OCI-LY7 (cell line): ENCODE measurements at places on chromosomes 6 and 20.
A peak's percentile ranks its signal among the peaks of the same experiment; 100 is the strongest.

- no peak for DNase-seq
Measured at GRCh38 chr20:19648024-19648423, 110.0 kb upstream of the RIN2 start.

DNA sequence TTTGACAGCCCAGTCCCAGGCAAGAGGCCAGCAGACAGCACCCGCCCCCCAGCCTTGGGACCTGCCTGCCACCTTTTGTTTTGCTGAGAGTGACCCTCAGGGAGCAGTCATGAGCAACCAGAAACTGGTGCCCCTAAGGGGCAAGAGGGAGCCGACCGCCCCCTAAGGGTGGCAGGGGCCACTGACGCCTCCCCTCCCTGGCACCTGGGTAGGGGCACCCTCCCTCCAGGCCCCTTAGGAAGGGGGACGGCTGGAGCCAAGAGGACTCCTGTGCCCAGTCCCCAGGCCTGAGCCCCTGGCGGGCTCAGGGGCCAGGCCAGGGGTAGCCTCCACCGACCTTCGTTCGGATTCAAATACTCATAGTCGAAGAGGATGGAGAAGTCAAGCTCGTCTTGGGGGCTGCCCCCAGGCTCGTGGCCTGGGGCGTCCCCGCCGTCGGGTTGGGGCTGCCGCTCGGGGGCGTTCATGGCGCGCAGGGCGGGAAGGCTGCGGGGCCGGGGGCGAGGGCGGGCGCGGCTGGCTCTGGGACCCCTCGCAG lies 417 bp downstream of the NFATC2 start:
- peak; percentile 80 for DNase-seq

- no peak for DNase-seq
Measured at GRCh38 chr6:170286246-170286933, 4.5 kb downstream of the DLL1 start.

GRCh38 chr6:133245422-133245903 lies 4.3 kb downstream of the EYA4 start:
- no peak for DNase-seq

- DNase-seq: no peak
Measured at GRCh38 chr6:64516393-64516792, 880.8 kb downstream of the PHF3 start.

GRCh38 chr6:121880831-121881230 lies 445.4 kb downstream of the GJA1 start:
- DNase-seq: no peak
